ENCODE measurements at places on chromosomes 7 and 10. TPM values are rescaled to one million over a fixed set of nuclear protein-coding genes. Genes with fewer than 3 reads are reported as not detected.

- DNase-seq, result no peak
These were observed 2.1 kb upstream of the GPRIN2 start for GRCh38 chr10:46558392-46559185.

GRCh38 chr7:17497549-17498167 is 199.2 kb downstream of the AHR start:
- no peak for DNase-seq

DNA sequence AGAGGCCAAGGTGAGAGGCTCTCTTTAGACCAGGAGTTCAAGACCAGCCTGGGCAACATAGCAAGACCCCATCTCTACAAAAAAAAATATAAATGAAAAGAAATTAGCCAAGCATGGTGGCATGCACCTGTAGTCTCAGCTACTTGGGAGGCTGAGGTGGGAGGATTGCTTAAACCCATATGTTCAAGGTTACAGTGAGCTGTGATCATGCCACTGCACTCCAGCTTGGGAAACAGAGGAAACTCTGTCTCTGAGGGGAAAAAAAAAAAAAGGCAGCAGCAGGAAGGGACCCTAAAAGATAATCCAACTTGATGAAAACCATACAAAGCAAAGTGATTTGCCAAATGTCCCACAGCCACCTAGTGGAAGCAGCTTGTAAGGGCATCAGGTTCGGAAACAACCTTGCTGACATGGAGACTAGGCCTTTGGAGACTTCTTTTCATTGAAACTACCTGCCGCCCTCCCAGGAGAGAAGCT is 15.6 kb upstream of the PBLD start:
- DNase-seq, result no peak

GRCh38 chr10:90289037-90289436 is 568.8 kb downstream of the HTR7 start:
- peak; percentile 2 for DNase-seq

The ARPC1A gene
- 108 TPM for polyA plus RNA-seq

Measured in right lung (tissue), 10 donors.